T-helper 22 cell (primary cell): ENCODE measurements at places on chromosomes 6 and 20.

GRCh38 chr6:28696167-28696566 is 170.5 kb downstream of the GPX5 start:
- DNase-seq, result no peak

- DNase-seq, result no peak
Observed at GRCh38 chr6:8589941-8590729, 154.8 kb upstream of the SLC35B3 start.

GRCh38 chr6:107770541-107770940 is 53.6 kb downstream of the SCML4 start:
- DNase-seq, result no peak

- DNase-seq, result no peak
Observed at GRCh38 chr6:129648819-129649491, 61.0 kb downstream of the ARHGAP18 start.

DNA sequence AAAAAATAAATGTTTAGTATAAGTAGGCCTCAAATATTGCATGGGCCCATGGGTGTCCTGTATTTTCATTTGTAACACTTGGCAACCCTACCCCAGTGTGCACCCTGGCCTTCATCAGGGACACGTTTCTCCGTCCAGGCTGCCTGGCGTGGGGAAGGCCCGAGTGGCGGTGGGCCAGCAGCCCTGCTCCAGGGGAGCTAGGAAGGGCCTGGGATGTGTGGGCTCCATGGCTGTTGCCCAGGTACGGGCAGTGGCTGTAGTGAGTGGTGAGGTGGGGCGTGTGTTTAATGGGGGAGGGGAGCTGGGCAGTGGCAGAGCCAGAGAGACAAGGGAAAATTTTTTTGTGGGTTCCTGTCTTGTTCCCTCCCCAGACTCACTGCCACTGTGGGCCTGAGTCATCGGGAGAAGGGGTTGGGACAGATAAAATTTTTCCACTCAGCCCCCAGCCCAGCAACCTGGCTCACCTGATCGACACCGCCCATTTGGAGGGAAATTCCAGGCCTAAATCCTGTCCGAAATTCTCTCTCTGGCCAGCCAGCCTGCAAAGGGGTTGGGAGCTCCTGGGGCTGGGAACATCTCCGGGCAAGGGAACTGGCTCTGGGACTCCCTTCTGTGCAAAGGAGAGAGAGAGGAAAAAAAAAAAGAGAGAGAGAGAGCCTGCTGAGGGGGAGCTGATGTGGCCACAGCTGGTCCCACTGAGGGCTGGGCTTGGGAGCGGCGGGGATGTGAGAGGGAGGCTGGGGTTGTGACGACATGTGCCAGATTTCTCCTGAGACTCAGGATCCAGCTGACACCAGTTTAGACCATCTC is 32.5 kb upstream of the VEGFA start:
- no peak for DNase-seq

DNA sequence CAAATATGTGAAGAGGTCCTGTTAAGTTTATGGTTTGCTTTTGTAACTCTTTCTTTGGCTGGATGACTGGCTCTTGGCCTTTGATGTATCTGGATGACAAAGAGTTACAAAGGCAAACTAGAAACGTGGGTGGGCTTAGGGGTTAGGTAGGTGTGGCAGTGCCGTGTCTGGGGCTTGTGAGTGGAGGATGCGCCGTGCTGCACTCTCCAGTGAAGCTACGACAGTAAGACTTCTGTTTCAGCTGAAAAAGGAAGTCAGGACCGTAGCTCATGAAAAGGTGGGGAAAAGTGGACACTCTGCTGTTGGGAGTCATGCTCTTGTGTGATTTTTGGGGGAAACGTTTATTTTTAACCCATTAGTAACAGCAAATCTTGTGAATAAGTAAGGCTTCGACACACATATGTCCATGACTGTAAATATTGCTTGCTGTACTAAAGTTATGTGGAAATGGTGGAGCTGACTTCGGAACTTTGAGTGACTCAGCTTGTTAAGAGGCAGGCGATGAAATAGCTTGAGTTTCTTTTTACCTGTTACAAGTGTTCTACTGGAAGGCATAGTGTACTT is 45.6 kb downstream of the DUSP22 start:
- no peak for DNase-seq

GRCh38 chr6:29946223-29947076 is 4.1 kb downstream of the HLA-A start:
- no peak for DNase-seq
